ENCODE measurements at places on chromosomes 1 and 21.

- no peak for DNase-seq
Measured at GRCh38 chr21:34864370-34865149, 184.5 kb downstream of the RUNX1 start.

DNA sequence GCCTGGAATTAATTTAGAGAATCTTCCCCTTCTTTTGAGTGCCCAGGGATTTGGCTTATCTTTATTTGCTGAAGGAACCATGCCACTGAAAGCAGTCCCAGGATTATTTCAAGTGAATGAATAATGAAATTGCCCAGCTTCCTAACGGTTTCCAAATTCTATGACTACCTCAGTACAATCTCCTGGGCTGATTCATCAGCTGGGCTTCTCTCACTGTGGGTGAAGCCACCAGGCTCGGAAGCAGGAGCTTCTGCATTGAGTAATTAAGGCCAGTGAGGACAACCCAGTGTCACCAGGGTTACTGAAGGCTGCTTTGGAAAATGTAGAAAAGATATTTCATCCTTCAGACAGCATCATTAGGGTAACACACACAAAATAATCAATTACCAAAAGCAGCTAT is 169.8 kb downstream of the DAB1 start:
- DNase-seq = no peak

GRCh38 chr1:21956720-21957552 is 19.8 kb upstream of the HSPG2 start:
- peak; percentile 67 for DNase-seq

GRCh38 chr1:25433389-25434186 is 2.9 kb downstream of the MACO1 start:
- peak; percentile 14 for DNase-seq

DNA sequence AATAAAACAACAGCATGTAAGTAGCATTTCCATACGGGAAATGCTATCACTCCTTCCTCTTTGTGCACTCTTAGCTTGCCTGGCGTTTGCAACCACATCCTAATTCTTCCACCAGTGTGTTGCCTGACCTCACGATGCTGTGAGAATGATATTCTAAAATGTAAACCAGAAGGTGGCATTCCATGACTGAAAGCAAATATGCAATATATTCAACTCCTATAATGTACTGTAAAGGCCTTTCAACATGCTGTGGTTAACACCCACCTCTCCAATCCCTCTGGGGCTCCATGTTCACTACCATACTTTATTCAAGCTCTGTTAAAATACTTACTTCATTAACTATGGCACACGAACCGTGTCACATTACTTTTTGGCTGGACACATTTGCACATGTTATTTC is 420.6 kb upstream of the DEPDC1 start:
- DNase-seq = no peak

DNA sequence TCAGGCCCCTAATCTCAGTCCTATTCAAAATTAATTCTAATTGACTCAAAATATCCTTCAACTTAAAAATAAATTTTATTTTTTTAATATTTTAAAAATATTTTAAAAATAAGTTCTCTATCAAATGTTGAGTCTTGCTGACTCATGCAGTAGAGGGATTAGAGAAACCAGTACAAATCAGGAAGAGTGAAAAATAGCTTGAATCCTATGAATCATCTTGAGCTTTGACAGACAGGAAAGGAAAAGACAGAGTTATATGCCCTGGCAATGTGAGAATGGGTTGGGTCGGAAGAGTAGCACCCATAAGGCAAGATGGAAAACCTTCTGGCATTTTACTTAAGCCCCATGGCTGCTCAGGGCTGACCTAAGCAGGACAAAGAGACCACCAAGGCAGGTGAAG is 346.6 kb upstream of the RUNX1 start:
- no peak for DNase-seq

GRCh38 chr1:44020464-44020863 is 10.8 kb downstream of the SLC6A9 start:
- no peak for DNase-seq

DNA sequence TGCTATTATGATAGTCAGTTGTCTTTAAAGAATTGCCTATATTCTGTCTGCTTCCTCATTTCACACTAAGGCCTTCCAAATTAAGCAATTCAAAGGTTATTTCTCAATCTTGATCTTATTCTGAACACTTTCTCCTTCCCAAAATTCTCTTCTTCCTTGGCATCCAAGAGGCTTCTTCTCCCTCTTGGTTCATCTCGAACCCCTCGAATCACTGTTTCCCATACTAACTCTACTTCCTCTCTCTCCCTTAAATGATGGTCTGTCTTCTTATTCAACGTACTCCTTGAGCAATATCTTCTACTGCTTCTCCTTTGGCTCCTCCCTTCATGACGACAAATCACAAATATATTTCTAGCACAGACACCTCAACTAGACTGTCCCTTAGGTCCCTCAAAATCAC is 4.5 kb downstream of the COPA start:
- DNase-seq = no peak

DNA sequence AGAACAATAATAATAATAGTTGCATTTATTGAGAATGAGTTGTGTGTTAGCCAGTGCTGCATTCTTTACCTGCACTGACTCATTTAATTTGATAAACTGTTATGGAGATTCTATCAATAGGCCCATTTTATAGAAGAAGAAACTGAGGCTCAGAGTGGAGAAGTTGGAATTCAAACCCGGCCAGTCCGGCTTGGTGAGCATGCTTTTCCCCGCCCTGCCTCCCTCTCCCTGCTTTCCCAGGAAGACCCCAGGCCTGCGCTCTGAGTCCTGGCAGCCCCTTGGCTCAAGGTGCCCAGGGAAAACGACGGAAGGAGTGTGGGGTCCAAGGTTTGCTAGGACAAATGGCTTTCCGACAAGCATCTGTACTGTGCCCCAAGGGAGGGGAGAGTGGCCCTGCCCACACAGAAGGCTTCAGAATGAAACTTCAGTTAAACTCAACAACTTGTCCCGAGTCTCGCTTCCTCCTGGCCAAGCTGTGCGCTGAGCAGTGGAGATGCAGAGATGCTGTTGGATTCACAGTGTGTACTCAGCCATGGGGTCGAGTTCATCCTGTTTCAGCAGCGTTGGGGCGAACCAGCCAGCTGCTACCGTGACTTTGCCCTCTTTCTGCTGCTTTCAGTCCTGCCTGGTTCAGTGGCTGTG is 23.3 kb upstream of the PADI6 start:
- DNase-seq = no peak

DNA sequence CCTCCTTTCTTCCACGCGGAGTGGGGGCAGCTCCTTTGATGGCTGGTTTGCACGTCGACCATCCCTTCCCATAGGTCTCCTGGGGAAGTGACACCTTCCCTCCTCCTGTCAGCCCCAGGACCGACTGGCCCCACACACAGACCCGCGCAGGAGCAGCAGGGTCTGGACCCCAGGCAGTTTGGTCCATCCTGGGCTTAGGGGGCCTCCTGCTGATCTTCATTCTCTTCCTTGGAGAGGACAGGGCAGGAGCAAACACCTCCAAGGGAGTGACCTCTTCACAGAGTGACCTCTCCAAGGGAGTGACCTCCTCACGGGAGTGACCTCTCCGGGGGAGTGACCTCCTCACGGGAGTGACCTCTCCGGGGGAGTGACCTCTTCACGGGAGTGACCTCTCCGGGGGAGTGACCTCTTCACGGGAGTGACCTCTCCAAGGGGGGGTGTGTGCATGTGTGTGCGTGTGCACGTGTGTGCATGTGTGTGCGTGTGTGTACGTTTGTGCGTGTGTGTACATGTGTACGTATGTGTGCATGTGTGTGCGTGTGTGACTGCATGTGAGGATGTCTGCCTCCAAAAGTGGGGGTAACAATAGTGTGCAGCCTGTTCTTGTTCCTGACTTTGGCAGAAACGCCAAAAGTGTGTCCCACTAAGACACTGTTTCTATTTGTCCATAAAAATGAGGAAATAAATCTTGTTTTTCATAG is 29.8 kb downstream of the COL6A1 start:
- DNase-seq = no peak

DNA sequence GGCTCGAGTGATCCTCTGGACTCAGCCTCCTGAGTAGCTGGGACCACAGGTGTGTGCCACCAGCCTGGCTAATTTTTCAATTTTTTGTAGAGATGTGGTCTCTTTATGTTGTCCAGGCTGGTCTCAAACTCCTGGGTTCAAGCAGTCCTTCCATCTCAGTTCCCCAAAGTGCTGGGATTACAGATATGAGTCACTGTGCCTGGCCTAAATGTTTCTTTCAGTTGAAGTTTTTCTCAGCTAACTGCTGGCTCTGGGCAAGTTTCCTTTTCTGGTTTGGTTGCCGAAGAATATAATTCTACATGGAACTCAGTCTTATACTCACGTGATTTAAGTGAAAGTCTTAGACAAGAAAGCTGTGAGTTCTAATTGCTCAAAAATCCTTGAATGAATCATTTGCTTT is 57.0 kb downstream of the SASS6 start:
- DNase-seq = no peak

- no peak for DNase-seq
Measured at GRCh38 chr1:164667001-164667400, 108.0 kb downstream of the PBX1 start.

GRCh38 chr21:25334046-25334730 is 273.1 kb downstream of the MRPL39 start:
- DNase-seq = no peak

DNA sequence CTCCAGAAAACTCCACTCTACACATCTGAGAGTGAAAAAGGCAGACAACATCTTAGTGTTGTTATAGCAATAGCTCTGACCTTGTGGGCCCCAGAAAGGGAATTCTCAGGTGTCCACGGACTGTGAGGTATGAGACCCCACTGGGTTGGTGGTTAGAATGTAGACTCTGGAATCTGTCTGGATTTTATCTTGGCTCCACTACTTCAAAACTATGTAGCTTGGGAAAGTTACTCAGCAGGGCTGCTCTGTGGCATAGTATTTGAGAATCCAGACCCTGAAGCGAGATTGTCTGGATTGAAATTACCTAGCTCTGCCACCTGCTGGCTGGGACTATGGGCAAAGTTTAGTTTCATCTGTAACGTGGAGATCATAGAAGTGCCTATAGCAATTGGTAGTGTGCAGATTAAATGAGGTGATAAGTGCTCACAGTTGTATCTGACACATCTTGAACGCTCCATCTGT is 25.8 kb downstream of the PRDM2 start:
- DNase-seq = peak; percentile 0

DNA sequence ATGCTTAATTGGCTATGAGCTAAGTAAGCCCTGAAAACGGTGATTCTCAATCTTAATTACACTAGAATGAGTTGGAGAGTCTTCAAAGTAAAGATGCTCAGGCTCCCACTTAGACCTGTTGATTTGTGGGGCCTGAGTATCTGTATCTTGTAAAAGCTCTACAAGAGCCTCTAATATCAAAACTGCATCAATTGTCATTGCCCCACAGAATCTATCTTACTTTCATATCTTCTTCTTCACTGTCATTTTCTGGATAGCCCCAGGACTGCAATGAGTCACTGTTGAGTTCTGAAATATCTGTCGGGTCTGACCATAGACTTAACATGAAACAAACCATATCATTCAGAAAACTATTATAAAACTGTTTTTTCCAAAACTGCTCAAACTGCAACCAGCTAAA is 102.8 kb upstream of the SERTAD4 start:
- DNase-seq = no peak

GRCh38 chr1:14543191-14543840 is 55.2 kb upstream of the KAZN start:
- no peak for DNase-seq

DNA sequence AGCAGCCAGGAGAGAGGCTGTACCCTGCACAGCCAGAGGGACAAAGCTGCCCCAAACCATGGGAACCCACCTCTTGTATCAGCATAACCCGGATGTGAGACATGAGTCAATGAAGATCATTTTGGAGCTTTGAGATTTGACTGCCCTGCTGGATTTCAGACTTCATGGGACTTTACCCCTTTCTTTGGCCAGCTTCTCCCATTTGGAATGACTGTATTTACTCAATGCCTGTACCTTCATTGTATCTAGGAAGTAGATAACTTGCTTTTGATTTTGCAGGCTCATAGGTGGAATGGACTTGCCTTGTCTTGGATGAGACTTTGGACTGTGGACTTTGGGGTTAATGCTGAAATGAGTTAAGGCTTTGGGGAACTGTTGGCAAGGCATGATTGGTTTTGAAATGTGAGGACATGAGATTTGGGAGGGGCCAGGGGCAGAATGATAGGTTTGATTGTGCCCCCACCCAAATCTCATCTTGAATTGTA is 616.2 kb downstream of the RWDD3 start:
- no peak for DNase-seq

GRCh38 chr1:45772971-45773370 is 22.5 kb upstream of the IPP start:
- DNase-seq = no peak

- no peak for DNase-seq
Measured at GRCh38 chr1:171600862-171601261, 21.2 kb upstream of the MYOCOS start.

DNA sequence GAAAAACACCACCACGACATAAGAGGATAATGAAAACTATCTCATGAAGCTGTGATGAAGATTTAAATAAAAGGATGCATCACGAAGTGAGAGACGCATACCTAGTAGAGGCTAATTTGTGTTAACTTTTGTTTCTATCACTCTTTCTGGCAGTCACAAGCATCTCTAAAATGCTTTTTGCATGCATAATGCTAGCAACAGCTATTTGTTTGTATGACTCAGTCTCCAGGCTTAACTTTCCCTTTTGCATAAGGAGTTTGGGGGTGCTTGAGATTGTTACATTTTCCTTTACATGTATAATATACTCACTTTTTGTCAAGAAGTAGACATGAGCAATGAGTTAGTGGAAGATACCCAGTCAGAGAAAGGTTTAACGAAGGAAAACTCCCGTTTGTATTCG is 385.4 kb downstream of the DISC1 start:
- no peak for DNase-seq

GRCh38 chr1:24294228-24294672 is 24.9 kb upstream of the GRHL3 start:
- DNase-seq = no peak

DNA sequence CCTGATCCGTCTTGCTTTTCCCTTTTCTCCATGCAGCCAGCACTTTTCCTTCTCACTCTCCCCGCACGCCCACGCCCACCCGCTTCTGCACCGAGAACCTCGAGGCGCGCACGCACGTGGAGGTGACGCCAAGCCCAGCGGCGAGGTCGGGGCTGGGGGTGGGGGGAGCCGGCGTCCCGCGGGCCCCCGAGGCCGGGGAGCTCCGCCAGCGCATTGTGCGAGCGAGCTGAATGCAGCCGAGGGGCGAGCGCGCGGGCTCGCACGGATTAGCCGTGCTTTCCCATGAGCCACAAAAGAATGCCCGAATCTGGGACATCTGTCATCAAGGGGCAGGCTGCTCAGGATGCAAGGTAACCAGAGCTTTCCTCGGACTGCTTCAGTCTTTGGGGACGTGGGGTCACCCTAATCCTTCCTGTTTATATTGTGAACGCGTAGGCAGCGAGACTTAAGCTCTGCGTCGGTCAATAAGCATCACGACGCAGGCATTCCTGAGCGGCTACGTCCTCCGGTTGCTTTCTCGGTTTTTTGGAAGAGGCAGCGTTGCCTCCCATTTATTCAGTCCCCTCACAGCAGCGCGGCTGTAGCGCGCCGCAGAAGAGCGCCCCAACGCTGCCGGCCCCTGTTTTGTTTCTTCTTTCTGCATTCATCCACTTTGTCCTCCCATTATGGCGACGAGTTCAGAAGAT is 67.3 kb upstream of the AKT3 start:
- DNase-seq = peak; percentile 83

- DNase-seq = no peak
Measured at GRCh38 chr1:57772580-57773195, 348.8 kb upstream of the DAB1 start.

- peak; percentile 48 for DNase-seq
Measured at GRCh38 chr1:169368406-169368769, 393 bp downstream of the BLZF1 start.

- DNase-seq = no peak
Measured at GRCh38 chr1:94863297-94863911, 43.2 kb downstream of the SLC44A3 start.

Data from NCI-H69 (cell line).